Activated T-helper 1 cell treated with anti-CD3 and anti-CD28 coated beads, Interleukin-2, amount 50 U/mL, for 16 hours (primary cell): ENCODE measurements at places on chromosomes 7 and 10.
A peak's percentile ranks its signal among the peaks of the same experiment; 100 is the strongest.

DNA sequence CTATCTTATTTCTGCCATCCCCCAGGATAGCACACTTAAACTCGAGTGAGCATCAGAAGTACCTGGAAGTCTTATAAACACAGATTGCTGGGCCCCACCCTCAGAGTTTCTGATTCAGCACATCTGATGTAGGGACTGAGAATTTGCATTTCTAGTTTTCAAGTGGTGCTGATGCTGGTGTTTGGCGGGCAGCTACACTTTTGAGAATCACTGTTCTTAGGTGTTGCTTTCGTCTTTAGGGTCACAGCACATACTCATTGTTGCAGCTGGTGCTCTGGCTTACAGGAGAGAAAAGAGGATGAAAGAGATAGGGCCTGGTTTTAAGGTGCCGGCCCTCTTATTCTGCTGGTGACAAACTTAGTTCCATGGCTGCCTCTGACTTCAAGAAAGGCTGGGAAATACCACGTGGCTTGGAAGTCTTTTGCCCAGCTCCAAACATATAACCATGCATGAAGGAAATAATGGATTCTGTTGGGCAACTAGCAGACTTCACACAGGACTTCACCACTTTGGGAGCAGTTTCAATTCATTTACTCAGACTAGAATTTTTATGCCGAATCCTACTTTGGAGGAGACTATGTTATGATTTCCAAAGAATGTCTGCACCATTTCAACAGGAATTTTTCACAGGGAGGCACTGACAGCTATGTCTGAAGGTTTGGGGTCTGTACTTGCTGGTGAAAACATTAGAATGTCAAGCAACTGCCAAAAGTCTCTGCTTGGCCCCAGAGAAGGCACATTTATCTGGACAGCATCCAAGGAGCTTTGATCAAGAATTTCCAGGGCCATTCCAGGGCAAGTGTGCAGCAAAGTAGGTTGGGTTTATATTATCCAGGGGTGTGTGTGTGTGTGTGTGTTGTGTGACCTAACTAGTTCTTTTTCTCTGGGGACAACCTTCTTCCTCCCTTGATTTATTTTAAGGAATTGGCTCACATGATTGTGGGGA lies 6.9 kb upstream of the MINDY4 start:
- DNase-seq: no peak

DNA sequence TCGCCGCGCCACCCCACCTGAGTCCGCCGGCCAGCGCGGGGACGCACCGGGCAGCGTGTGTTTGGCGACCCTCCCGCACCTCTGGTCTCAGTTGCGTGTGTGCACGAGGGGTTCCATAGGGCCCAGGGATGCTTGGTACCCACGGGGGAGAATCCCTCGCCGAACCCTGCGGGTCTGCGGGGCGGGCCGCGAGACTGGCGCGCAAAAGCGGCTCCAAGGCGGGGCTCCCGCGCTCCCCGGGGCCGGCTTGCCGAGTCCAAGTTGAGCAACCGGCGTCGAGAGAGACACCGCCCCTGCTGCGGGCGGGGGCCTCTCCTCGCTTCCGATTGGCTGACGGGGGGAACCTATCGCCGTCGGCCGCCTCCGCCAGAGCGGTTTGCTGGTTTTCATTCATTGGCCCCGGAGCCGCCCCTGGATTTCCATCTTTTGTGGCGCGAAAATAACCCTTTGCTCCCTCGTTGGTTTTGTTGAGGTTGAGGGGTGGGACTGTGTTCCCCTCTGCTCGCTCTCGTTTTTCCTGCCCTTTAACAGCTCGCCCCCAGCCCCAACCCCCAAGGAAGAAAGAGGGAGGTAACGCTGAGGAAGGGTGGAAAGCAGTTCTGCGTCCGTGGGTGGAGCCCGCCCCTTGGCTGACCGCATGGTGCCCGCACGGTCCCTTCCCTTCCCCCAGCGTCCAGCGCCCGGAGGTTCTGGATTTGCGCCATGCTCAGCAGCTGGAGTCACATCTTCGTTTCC lies 4.0 kb upstream of the IGF2BP3 start:
- no peak for DNase-seq

- DNase-seq: no peak
These were observed 477.9 kb upstream of the ANKRD30A start for GRCh38 chr10:36647540-36647939.

DNA sequence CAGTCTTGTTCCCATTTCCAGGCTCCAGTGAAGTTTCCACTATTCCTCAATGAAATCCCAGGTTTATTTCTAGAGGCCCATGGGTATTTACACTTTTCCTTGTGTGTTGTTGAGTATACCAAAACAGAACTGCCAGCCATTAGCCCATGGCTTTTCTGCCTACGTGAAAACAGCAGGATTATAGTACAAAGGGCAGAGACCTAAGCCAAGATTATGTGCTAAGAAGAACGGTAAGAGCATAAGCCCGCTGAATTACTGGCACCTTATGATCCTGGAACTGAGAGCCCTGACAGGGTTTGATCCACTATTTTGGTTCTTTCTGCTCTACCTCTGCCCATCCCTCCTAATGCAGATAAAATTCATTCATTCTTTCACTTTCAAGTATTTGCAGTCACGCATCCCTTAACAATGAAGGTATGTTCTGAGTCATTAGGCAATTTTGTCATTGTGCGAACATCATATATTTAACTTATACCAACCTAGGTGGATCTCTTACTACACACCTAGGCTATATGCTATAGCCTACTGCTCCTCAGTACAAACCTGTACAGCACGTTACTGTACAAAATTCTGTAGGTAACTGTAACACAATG lies 16.0 kb downstream of the SEMA3C start:
- DNase-seq: no peak

GRCh38 chr7:128045766-128046165 lies 14.5 kb upstream of the LRRC4 start:
- no peak for DNase-seq

DNA sequence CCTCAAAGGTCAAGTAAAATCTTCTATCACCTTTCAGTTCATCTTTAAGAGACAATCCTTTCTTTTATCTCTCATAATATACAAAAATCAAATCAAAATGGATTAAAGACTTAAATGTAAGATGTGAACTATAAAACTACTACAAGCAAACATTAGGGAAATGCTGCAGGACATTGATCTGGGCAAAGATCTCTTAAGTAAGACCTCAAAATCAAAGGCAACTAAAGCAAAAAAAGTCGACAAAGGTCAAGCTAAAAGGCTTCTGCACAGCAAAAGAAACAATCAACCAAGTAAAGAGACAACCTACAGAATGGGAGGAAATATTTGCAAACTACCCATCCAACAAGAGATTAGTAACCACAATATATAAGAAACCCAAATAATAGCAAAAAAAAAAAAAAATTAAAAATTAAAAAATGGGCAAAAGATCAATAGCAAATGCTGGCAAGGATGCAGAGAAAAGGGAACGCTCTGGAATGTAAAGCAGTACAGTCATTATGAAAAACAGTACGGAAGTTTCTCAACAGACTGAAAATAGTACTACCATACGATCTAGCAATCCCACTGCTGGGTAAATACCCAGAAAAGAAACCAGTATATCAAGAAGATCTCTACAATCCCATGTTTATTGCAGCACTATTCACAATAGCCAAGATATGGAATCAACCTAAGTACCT lies 41.7 kb downstream of the TNPO3 start:
- DNase-seq: no peak

- DNase-seq: no peak
These were observed 127.6 kb downstream of the CHN2 start for GRCh38 chr7:29322023-29322712.

- DNase-seq: no peak
These were observed 128.5 kb downstream of the TNS3 start for GRCh38 chr7:47453093-47454061.

- no peak for DNase-seq
These were observed 21.8 kb downstream of the SLC13A4 start for GRCh38 chr7:135706038-135706742.

- no peak for DNase-seq
These were observed 239.3 kb upstream of the PLPP4 start for GRCh38 chr10:120217736-120218135.

- DNase-seq: no peak
These were observed 165.7 kb upstream of the AHR start for GRCh38 chr7:17132726-17133125.

GRCh38 chr7:129122078-129122750 lies 22.3 kb upstream of the TSPAN33 start:
- no peak for DNase-seq

DNA sequence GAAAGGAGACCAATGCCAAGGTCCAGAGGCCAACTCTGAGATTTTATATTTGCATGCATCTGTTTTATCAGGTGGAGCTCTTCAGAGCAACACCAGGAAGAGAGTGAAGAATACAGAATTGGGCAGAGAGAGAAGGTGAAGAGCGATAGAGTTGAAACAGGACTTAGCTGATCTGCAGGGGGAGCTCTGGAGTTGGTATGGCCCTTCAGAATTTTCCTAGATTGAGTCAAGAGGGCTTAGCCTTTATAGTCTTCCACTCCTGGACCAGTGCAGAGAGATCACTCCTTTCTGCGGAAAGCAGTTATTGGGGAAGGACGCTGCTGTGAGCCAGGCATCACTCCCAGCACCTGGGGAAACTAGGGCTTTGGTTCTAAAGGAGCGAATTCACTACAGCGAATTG lies 105.0 kb upstream of the DGKB start:
- no peak for DNase-seq

GRCh38 chr7:157335991-157336382 lies 817 bp upstream of the DNAJB6 start:
- DNase-seq: no peak

DNA sequence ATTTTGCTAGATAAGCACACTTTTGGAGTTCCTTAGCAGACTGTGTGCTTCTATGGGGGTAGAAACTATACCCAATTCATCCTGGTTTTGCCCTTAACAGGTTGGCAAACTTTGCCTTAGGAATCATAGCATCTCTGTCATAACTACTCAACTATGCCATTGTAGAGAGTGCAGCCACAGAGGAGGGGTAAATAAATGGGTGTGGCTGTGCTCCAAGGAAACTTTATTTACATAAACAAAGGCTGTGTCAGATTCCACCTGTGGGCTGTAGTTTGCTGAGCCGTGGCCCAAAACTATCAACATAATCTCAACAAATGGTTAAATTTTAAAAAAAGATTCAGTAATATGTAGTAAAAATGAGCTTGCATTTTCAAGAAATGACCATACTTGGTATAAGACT lies 51.6 kb upstream of the LAMB1 start:
- DNase-seq: no peak

DNA sequence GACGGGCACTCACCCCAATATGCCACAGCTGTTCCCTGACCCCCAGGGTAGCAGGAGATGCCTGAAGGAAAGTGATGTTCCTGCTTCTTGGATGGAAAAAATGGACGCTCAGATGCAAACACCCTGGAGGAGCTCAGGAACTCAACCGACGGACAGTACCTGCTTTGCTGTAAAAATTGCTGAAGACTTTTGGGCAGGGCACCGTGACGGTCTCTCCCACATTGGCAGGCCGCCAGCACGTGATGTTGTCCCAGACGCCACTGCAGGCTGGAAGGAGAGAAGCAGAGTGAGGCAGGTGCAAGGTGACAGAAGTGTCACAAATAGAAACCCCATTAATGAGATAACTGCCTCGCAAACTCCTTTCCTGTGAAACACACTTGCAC lies 35.0 kb downstream of the VIPR2 start:
- no peak for DNase-seq

DNA sequence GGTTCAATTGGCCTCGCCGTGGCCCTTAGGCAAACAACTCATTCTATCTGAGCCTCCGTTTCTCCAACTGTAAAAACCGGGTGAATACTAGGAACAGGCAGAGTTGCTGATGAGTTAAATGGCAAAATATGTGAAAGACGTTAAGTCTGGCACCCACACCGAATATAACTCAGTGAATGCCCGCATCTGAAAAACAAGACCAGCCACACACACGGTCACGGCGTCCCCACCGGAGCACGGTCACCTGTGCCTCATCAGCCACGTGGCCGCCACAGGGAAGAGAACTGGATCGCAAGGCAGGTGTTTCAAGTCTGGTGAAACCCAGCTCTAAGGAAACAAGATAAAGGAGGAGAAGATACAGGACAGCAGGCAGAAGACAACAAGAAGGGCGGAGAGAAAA lies 20.4 kb downstream of the PRKAG2 start:
- DNase-seq: no peak

DNA sequence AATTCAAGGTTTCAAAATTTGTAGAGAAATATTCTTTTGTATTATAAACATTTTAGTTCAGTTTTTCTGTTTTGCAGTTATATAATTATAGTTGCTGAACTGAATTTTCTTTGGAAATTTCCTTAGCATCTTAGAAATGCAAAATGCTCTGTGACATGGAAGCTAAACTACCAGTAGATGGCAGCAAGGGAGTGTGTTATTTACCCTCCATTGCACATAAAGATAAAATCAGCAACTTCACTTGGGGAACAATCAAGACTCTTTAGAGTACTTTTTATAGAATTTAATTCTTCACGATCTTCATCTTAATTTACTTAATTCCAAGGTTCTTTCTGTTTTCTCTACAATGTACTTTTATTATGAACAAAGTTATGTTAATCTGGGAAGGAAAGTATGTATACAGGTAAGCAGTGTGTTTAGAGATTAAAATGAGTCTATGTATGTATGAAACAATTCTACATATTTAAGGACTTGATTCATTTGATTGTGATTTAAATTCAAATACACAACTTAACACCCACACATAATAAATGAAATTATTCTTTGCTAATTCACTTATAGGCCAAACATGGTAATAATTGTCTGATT lies 404.2 kb downstream of the THSD7A start:
- no peak for DNase-seq

DNA sequence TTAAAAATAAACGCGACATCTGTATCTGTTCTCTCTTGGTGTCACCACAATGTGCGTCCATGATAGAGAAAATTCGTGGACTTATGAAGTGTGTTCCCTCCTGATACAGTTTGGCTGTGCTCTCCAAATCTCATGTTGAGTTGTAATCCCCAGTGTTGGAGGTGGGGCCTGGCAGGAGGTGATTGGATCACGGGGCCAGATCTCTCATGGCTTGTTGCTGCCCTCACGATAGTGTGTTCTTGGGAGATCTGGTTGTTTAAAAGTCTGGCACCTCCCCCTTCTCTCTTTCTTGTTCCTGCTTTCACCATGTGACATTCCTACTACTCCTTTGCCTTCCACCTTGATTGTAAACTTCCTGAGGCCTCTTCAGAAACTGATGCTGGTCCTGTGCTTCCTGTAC lies 229.4 kb upstream of the MYO3A start:
- no peak for DNase-seq

DNA sequence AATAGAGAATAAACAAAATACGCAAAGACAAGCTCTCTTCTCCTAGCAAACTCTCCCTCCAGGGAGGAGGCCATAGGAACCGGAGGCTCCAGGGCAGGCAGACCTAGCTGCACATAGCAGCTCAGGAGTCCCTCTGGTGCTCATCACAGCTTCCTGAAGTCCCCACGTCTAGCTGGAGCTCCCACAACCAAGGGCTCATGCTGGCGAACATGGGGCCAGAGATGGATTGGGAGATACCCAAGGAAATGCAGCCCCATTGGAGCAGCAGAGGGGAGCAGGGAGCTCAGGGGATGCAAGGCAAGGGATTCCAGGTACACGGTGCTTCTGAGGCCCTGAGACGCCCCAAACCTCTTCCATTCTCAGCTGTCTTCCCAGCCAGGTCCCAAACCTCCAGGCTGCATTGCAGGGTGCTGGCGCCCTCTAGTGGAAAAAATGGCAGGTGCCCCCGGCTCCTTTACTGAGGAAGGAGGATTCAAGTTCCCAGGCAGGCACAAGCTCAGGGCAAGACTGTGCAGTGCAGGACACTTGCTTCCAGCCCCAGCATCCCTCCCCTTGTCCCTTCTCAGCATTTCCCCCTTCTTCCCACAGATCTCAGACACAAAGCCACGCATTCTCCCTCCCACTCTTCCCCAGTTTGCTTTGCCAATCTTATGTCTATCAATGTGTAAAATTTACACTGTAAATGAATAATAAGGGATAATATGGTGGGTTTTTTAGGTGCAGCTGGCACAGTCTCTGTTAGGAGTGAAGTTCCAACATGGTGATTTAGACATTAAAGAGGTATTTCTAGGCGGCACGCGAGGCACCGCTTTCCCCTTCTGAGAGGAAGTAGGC lies 46.2 kb downstream of the GPAM start:
- peak; percentile 27 for DNase-seq
